ENCODE measurements at places on chromosomes 11 and 22. TPM values are rescaled to one million over a fixed set of nuclear protein-coding genes. Genes with fewer than 3 reads are reported as not detected.

Gene CHRNA10
- total RNA-seq, result 1.2 TPM

Gene FIBIN
- 85.4 TPM for total RNA-seq

Gene PRRG4
- 18.4 TPM for total RNA-seq

Gene TRIM48
- total RNA-seq, result not detected

Gene RAB39A
- 2.8 TPM for total RNA-seq

Gene ILK
- 170 TPM for total RNA-seq

Gene TMEM151A
- 0.19 TPM for total RNA-seq

Gene MS4A4E
- total RNA-seq, result 9.4 TPM

Gene SHISAL1
- total RNA-seq, result 1.1 TPM

Gene TPBGL
- 0.69 TPM for total RNA-seq

Gene ASCL2
- 5.0 TPM for total RNA-seq

Gene KRTAP5-11
- total RNA-seq, result not detected

Gene SPTBN2
- 64.9 TPM for total RNA-seq

Gene RNF214
- total RNA-seq, result 24.7 TPM

Gene YPEL1
- 6.1 TPM for total RNA-seq

Gene CDC42EP1
- total RNA-seq, result 68.5 TPM

Gene PLAAT2
- 1.3 TPM for total RNA-seq

Gene ACRV1
- total RNA-seq, result not detected

Gene MB
- not detected for total RNA-seq

Gene OR51I1
- total RNA-seq, result 0.35 TPM

Gene C1QTNF6
- 8.0 TPM for total RNA-seq

Gene NAV2
- total RNA-seq, result 37.7 TPM

Gene RAB1B
- 153 TPM for total RNA-seq

Gene PES1
- 68.4 TPM for total RNA-seq

Gene KRTAP5-9
- 0.66 TPM for total RNA-seq

Gene SCGB1C1
- not detected for total RNA-seq

Gene OR10G4
- not detected for total RNA-seq

Gene UCP2
- 104 TPM for total RNA-seq

Gene HBG1
- total RNA-seq, result not detected

Gene OSM
- total RNA-seq, result 1.2 TPM

Gene GUCY1A2
- total RNA-seq, result 16.1 TPM

Gene MS4A6E
- 0.38 TPM for total RNA-seq

Gene MTMR3
- 56.2 TPM for total RNA-seq

Gene STK33
- total RNA-seq, result 11.9 TPM

Gene VSIG10L2
- total RNA-seq, result not detected

Gene TESMIN
- total RNA-seq, result 8.7 TPM

Gene CEP126
- 5.3 TPM for total RNA-seq

Gene LGALS1
- total RNA-seq, result 227 TPM

Gene RTL10
- total RNA-seq, result 16.7 TPM

Gene SCGB1A1
- not detected for total RNA-seq

Measured in kidney (tissue), 22 donors.